H4 (cell line): ENCODE measurements at places on chromosomes 13 and 19. TPM values are rescaled to one million over a fixed set of nuclear protein-coding genes. Genes with fewer than 3 reads are reported as not detected.

The PSG6 gene
- not detected in 2 replicates for total RNA-seq

The KIR2DL4 gene
- total RNA-seq: not detected in 2 replicates

The CRB3 gene
- not detected in 2 replicates for total RNA-seq

The CLEC17A gene
- total RNA-seq: not detected in 2 replicates

The ZNF562 gene
- total RNA-seq: 21.8 and 32.9 TPM in 2 replicates

The SULT2A1 gene
- total RNA-seq: not detected in 2 replicates

The PRR36 gene
- total RNA-seq: 0.04 TPM in 1 of 2 replicates, not detected in the other

The CNN1 gene
- total RNA-seq: 0.21 and 0.25 TPM in 2 replicates

The ZNF793 gene
- total RNA-seq: 2.6 and 3.3 TPM in 2 replicates

The ZNF331 gene
- 4.0 and 6.6 TPM in 2 replicates for total RNA-seq

The PDE4C gene
- 0.06 TPM in 1 of 2 replicates, not detected in the other for total RNA-seq
